ENCODE measurements at places on chromosomes 12 and 14.

DNA sequence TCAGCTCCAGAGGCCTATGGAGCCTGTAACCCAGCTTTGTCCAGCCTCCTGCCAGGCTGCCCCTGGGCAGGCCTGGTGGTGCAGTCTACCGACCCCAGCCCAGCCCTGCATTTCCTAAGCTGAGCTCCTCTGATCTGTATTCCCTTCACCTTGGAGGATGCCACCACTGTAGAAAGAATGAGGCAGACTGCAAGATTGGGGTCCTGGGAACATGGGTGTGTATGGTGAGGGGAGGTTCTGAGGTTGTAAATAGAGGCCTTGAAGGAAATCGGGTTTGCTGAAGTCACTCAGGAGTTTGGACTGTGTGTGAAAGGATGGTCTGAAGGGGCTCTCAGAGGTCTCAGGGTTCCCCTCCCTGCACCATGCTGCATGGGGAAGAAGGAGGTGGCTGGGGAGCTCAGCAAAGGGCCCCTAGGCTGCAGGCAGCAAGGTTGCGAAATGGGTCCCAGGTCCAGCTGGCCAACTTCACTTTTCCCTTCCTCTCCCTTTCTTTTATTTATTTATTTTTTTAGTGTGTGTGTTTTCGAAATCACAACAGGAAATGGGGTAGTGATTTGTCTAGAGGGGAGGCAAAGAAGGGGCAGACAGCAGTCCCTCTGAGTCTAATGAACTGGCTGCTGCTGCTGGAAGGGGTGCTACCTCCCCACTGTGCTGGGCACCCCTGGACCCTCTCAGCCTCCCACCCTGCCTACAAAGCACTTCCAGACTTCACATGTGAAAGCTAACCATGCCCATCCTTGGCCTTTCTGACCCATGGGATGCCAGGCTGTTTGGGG, 1.2 kb upstream of the LRP1-AS start:
- peak; percentile 73 for DNase-seq

- peak; percentile 77 for DNase-seq
Measured at GRCh38 chr14:89137526-89138163, 279.4 kb downstream of the FOXN3 start.

- DNase-seq = peak; percentile 36
Measured at GRCh38 chr14:34873589-34874385, 1.4 kb downstream of the BAZ1A start.

DNA sequence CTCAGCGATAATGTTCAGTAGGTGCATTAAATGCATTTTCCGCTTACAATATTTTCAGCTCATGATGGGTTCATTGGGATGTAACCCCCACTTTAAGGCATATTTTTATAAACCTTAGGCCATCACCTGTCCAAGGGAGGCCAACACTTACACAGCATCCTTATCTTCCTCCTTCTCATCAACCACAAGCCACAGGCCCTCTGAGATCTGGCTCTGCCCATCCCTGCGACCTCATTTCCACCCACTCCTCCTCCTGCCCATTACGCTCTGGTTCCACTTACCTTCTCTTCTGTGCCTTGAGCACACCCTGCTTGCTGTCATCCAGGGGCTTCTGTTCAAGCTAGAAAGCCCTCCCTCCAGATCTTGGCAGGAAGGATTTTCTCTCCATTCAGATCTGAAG, 93.2 kb downstream of the EGLN3 start:
- no peak for DNase-seq

GRCh38 chr12:41521872-41522379, 333.8 kb downstream of the PDZRN4 start:
- DNase-seq = peak; percentile 94

DNA sequence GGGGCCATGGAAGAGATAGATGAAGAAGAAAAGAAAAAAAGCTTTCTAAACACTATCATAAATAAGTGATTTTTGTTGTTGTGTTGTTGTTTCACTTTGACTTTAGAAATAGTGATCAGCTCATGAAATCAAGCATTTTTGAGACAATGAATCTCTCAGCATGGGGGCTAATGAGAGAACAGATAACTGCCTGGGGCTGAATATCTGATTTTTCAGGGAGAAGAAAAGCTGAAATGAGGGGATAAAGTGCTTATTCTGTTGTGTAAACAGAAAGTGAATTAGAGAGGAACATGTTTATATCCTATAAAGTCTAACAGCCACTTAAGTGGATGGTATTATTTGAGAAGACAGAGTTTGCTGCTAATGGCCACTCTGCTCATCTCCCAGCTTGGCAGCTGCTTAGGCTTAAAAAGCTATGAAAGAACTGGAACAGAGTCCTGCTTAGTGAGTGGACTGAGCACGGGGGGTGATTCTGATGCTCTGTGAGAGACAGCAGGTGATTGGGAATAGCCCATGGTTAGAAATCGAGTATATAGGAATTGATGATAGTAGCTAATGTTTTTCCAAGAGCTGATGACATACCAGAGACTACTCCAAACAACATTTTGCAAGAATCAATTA, 646.1 kb upstream of the TMEM132C start:
- DNase-seq = no peak

DNA sequence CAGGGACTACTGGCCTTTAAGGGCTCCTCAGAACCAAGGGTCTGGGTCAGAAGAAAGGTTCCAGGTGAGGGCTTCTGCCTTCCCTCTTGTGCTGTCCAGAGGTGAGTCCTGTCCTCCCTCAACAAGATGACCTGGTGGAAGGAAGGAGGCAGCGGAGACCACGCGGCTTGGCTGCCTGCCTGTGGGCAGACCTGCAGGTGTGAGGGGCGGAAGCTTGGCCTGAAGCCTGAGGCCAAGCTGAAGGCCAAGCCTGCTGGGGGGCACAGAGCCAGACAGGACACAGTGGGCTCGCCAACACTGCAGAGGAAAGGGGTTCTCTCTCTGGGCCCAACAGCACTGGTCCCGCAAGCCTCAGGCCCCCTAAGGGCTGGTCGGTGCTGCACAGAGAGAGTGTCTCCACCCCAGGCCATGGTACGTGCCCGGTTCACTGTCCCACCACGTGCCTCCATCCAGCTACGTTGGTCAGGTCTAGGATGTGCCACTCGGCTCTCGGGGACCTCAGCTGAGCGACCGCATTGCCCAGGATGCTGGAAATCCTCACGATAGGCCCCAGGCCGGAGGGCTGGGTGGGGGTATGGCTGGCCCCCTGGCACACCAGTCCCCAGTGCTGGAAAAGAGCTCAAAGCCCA, 170.0 kb upstream of the PRMT8 start:
- no peak for DNase-seq

DNA sequence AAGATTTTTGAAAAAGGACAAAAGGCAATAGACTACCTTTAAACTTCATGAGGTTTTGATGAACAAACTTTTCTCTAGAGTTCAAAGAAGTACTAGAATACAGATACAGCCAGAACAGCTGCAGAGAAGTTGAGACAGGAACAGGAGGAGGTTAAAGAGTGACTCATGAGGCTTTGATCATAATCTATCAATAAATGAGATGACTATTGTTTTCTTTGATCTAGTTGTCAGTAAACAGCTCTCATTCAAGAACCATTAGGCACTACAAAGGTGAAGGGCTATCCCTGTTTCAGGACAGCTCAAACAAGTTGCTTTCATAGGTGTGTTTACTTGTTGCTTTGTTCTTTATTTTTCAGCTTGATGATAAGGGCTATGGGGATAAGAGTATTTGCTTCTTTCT, 2.4 kb downstream of the WASHC3 start:
- DNase-seq = peak; percentile 3

DNA sequence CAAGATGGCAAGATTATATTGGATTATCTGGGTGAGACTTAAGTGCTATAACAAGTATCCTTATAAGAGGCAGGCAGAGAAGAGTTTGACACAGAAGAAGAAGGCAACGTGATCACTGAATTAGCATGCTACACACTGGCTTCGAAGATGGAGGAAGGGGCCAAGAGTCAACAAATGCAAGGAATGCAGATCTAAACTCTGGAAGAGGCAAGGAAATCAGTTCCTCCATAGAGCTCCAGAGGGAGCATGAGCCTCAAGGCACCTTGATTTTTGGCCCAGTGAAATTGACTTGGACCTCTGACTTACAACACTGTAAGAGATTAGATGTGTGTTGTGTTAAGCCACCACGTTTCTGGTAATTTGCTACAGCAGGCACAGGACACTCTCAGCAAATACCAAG, 536.4 kb upstream of the SEL1L start:
- DNase-seq = no peak

GRCh38 chr12:1810201-1810930, 10.0 kb upstream of the LRTM2 start:
- DNase-seq = peak; percentile 37

- DNase-seq = no peak
Measured at GRCh38 chr14:75770635-75771034, 109.6 kb downstream of the TTLL5 start.

- no peak for DNase-seq
Measured at GRCh38 chr14:92956961-92957360, 34.0 kb downstream of the CHGA start.

DNA sequence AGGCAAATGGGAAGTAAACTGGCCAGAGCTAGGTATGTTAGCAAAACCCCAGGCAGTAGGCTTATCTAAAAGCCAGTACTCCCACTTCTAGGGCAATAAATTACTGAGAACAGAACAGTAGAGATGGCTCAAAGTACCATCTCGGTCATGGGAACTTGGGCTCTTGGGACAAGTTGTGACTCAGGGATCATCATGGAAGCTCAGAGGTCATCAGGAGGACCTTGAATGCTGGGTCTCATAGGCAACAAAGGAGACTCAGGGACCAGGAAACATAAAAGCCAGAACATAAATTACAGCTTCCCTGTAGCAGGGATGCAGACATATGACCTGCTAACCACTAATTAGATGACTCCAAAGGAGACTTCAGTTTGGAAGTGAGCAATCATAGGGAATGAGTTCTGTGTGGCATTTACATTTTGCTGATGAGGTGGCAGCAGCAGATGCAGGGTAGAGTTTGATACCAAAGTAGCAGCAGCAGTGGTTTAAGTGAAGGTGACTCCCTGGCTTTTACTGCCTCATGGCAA, 97.6 kb upstream of the SCAF11 start:
- DNase-seq = no peak

DNA sequence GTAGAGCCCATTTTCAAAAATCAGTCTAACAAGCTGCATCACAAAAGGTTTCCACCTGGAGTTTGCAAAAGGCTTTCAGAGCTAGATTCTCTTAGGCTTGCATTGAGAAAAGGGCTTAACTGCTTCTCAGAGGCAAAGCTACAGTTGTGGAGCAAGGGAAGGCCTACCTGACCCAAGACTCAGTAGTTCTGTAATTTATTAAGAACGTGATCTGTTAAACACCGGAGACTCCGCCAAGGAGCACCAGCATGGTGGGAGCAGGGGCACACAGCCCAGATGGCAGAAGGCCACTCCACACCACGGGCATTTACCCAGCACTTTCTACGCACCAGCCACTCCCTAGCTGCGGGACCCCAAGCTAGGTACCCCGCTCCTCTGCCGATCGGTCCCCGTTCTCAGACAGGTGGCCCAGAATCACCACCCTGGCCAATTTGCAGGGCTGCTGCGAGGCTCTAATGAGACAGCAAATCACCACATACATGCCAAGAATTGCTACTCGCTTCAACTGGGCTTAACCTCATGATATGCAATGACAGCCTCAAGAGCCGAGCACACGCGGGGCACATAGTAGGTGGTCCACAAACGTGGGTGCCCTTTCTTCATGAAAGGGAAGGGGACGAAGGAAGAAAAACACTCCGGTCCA, 1.5 kb downstream of the ITPK1 start:
- no peak for DNase-seq

GRCh38 chr12:24212496-24212895, 263.0 kb upstream of the SOX5 start:
- DNase-seq = no peak

- peak; percentile 66 for DNase-seq
Measured at GRCh38 chr12:88836156-88836555, 255.9 kb upstream of the KITLG start.

DNA sequence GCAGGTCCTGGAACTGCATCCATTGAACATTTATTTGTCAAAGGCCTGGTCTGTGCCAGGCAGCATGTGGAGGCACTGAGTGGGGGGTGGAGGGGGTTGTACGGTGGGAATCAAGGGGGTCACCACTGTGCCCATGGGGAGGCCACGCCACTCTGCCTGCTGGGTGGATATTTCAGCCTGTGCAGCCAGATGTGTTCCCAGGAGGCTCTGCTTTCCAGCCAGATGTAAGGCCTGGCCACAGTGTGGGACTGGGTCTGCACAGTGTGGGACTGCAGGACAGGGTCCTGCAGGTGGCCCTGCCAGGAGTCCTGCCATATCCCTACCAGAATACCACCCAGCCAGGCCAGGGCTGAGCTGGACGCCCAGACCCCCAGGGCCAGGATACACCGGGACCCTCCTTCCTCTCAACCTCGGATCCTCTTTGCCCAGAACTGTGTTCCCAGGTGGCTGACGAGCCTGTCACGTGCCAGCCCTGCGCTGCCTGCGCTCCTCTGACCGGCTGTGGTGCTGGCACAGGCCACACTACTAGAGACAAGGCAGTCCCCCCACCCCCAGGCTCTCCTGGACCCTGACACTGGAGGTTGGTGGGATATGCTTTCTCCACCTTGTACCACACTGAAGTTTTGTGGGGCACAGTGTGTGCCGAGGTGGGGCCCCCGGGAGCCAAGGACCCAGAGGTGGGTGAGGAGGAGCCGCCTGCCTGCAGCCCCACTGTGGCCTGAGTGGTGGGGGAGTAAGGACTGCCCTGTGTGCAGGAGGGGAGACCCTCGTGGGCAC, 17.5 kb downstream of the XRCC3 start:
- no peak for DNase-seq

GRCh38 chr14:34387974-34388516, 74.0 kb downstream of the SPTSSA start:
- no peak for DNase-seq

DNA sequence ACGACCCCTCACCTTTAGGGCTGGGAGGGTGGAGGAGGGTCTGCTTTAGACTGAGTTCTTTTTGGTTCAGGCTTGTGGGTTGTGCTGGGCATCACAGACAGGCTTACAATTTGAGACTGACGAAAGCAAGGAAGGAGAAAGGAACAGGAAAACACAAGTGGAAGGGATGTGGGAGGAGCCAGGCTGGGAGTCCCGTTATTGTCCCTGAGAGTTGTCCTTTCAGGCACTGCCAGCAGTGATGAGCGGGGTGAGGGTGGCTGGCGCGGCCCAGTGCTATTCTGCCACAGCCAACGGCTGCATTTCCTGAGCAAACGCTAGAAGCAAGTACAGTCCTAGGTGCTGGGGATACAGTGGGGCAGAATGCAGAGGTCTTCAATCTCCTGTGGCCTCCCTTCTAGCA, 29.2 kb upstream of the TSPAN9 start:
- DNase-seq = no peak

DNA sequence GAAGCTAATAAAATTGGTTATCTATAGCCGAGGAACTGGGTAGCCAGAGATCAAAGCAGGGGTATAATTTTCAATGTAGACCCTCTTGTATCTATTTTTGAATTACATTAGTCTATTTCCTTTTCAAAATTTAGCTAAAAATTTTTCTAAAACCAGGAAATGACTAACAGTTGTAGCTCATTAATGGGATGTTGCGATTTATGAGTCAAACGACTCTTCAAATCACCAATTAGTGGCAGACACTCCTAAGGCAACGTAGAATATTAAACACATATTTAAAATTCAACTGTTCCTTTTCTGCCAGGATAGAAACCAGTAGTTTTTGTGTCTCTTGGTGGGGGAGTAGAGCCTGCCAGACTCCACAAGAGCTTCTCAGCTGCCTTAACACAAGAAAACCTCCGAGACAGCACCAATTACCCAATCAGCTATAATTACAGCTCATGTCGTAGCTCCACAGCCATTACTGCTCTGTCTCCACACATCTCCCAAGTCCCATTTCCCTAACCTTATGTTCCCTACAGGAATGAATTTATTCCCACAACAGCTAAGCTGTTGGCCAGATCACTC, 26.9 kb downstream of the GCN1 start:
- no peak for DNase-seq

GRCh38 chr12:59999291-59999690, 403.5 kb downstream of the SLC16A7 start:
- DNase-seq = no peak

- DNase-seq = peak; percentile 66
Measured at GRCh38 chr12:13102461-13103195, 839 bp downstream of the GSG1 start.
